ENCODE measurements at places on chromosomes 1 and 21.

- no peak for DNase-seq
Measured at GRCh38 chr1:241485554-241485992, 34.0 kb downstream of the FH start.

DNA sequence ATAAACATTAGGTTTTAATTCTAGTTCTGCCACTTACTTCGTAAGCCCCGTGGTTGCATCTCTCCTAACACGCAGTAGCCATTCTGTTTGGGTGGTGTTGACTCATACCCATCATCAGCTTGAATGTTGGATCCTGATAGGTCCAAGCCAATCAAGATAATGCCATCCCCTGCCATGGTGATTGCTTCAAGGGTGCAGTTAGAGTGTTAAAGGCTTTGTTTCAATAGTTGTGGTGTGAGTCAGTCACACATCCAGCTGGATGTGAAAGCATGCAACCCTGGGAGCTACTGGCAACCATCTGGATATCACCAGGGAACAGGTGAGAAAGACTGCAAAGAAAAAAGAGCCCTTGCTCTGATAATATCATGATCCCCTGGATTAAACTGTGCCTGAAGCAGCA, 69.1 kb downstream of the OMA1 start:
- DNase-seq = no peak

- no peak for DNase-seq
Measured at GRCh38 chr1:198610362-198610761, 28.5 kb upstream of the PTPRC start.

DNA sequence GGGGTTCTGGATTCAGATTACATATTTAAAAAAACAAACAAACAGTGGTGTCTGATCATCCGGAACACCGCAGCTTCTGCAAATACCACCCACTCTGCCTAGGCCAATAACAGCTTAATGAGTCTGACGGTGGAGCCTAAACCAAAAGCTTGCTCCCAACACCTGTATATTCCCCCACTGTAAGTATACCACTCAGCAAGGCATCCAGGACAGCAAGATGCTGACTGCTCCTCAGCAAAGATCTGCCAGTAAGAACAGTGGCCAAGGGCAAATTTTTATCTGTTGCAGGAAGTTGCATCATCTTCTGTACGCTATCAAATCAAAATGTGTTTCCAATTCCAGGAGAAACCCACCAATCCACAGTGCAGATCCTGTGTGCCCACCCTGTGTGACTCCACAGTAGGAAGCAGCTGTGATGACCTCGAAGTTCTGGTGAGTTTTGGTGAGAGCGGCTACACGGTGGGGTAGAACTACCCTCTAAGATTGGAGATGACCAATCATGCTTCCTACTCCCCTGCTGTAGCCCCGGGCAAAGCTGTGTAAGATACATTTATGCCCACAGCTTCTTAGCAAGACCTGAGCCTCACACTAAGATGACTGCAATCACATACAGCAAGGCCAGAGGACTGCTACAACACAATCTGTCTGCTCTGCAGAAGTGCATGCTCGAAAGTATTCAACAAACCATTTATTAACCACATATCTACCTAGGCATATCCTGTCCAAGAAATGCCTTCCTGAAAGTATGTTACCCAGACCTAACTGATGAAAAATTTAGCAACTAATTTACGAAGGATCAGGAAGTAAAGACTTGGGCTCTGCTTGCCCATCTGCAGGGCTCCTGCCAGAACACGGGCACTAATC, 30.5 kb downstream of the SIPA1L2 start:
- DNase-seq = peak; percentile 76

- no peak for DNase-seq
Measured at GRCh38 chr1:207968521-207969009, 57.6 kb upstream of the CD34 start.

GRCh38 chr1:87007323-87007722, 92.9 kb downstream of the HS2ST1 start:
- DNase-seq = no peak

DNA sequence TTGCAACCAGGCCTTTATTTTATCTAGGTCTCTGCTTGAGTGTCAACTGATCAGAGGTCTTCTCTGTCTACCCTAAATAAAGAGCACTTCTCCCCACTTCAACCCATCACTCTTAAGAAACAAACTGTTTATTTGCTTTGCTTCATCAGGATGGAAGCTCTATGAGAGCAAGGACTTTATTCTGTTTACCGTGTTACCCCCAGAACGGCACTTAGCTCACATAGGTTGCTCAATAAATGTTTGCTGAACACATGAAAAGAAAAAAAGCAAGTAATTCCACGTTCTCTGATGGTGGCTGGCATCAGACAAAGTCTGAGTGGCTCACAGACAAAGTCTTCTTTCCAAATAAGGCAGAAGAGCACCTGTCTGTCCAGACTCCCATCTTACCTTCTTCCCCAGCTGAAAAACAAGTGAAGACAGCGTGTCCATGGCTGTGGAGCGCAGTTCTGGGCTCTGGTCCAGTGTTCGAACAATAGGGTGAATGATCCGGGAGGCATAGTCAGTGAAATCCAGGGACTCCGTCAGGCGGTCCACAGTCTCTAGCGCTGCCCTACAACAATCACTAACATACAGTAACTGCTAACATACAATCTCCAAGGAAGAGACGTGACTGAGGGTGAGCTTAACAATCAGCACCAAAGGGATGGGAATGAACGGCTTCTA, 22.9 kb downstream of the ANGPTL7 start:
- DNase-seq = no peak

- no peak for DNase-seq
Measured at GRCh38 chr21:41435706-41436105, 9.7 kb downstream of the MX1 start.

DNA sequence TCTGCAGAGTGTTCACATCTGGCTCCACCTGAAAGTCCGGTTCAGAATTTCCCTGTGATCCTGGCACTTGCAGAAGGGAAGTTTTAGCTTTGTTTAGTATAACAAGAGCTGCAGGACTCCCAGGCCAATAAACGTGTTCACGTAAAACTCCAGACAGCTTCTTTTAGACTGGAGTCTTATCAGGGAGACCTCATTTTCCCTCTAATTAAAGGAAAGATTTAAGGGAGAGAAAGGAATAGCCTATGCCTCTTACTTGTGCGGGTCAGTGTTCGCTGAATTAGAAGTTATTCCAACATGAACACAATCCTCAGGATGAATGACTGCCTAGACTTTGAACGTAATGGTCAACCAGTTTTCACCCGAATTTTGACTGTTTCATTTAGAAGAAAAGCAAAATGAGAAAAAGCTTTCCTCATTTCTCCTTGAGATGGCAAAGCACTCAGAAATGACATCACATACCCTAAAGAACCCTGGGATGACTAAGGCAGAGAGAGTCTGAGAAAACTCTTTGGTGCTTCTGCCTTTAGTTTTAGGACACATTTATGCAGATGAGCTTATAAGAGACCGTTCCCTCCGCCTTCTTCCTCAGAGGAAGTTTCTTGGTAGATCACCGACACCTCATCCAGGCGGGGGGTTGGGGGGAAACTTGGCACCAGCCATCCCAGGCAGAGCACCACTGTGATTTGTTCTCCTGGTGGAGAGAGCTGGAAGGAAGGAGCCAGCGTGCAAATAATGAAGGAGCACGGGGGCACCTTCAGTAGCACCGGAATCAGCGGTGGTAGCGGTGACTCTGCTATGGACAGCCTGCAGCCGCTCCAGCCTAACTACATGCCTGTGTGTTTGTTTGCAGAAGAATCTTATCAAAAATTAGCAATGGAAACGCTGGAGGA, 202.1 kb upstream of the SGIP1 start:
- DNase-seq = no peak

DNA sequence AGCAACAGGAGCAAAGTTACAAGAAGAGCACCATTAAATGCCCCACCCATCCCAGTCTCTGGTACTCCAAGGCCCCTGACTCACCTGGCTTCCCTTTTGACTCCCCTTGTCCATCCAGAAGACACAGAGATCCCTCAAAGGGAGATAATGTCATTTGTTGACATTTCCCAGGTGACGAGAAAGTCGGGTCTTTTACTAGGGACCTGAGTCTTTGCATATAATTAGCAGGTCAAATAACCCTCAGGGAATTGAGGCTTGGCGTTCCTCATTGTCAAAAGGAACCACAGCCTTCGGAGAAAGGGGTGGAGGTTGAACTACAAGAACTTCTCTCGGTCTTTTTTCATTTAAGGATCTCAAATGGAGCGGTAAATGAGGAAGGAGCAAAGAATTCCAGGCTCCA, 133.2 kb downstream of the PROX1 start:
- DNase-seq = no peak

DNA sequence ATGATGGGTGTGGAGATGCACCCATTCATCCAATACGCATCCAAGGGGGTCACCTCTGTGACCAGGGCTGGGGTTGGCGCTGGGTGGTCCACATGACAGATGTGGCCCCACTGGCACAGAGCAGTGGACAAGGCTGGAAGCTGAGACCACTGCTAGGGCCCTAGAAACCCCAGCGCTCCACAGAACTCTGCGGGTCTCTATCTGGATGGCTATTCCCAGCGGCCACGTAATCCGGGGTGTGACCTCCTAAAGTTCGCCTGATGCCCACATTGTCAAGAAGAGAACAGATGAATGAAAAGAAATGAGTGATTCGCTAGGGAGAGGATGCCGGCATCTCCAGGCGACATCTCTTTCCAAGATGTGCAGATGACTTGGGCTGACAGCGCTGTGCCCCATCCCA, 55.2 kb downstream of the PRDM15 start:
- DNase-seq = no peak

GRCh38 chr1:147853391-147853790, 49.2 kb upstream of the GJA8 start:
- DNase-seq = no peak

- no peak for DNase-seq
Measured at GRCh38 chr1:192969091-192969490, 90.1 kb downstream of the UCHL5 start.

- DNase-seq = no peak
Measured at GRCh38 chr21:43348801-43349261, 78.1 kb downstream of the SIK1 start.

DNA sequence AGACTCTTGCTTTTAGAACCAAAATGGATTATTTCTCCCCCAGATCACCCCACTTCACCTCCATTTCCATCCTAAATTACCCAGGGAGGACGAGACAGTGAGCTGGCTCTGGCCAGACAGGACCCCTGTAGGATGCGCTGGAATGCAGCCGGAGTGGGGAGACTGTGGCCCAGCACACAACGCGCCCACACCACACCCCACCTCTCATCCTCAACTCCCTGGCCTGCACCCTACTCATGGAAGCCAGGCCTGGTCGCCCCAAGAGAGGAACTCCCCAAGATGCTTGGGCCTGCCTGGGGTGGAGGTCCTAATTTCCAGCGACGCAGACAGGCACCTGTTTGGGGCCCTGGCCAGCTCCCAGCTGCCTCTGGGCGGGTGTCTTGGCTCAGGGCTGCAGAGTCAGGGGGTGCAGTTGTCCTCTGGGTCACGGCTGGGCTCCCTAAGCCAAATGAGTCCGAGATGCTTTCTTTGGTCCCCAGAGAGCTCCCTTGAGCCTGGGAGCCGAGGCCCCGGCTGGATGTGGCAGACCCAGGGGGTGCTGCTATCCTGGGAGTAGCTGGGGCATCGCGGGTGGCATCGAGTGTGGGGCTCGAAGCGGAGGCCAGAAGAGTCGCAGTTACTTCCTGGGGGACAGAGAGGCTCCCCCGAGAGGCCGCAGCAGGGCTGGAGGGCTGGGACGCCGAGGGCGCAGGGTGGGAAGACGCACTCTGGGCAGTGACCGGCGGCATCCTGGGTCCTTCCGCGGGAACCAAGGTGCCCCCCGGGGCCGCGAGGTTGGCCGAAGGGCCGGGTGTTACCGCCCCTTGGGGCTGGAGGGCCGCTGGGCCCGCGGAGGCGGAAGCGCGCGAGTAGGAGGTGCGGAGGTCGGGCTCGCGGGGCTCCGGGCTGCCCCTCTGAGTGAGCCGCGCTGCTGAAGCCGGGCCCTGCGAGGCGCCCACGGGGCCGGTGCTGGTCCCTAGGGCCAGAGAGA, 10.4 kb downstream of the CLEC20A start:
- DNase-seq = no peak

- DNase-seq = no peak
Measured at GRCh38 chr1:21511579-21512522, 2.6 kb downstream of the ALPL start.

GRCh38 chr21:10272216-10272615, 249.2 kb upstream of the TPTE start:
- DNase-seq = no peak

- no peak for DNase-seq
Measured at GRCh38 chr1:227065311-227065710, 125.2 kb downstream of the COQ8A start.

DNA sequence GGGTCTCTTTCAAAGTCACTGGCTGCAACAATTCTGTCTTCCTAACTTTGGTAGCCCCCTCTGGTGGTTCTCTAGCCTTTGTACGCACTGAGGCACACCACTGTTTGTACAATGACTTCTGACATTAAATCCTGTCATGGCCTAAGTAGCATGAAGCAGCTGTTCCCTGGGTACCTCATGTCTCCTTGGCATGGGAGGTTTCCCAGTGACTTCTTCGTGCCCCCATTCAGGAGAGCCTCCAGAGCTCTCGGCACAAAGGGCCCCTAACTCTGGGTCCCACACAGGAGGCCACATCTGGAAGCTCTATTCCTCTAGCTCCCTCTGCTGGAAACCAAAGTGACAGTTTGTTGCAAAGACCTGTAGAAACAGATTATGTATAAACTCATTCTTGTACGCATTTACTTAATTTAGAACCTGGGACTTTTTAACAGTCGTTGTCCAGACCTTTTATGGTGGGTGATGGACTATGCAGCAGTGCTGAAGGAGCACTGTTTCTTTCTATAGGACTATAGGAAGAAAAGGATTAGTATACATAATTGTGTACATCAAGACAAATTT, 13.4 kb downstream of the SWT1 start:
- peak; percentile 60 for DNase-seq

DNA sequence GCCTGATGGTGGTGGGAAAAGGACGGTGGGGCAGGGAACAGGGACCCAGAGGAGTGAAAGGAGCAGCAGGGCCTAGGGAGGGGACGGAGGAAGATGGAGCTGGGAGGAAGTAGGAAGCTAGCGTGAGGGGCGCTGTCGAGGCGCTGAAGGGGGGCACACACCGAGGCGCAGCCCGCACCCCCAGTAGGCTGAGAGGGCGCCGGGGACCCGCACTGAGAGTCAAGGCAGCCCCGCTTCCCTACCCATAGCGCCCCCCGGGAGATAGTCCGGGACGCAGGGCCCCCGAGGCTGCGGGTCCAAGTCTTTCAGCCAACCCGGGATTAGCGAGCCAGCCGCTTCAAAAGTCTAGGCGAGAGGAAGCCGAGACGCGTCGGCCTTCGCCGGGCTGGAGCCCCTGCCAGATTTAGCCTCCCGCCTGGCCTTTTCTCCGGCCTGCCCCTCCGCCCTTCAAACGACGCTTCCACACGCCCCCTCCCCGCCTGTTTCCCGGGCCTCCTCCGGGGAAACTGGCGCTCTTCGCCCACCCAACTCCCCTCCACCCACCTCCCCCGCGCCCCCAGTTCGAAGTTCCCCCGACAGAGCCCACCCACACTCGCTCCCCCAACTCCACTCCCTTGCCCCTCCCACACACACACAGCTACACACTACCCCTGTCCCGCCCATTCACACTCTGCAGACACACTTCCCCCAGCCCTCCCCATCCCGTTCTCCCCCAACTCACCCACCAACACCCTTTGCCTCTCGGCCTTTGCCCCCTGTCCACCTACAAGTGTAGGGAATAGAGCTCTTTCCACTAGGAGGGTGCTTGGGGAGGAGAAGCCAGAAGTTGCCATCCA, 7.8 kb upstream of the PROX1 start:
- no peak for DNase-seq
